ENCODE measurements at places on chromosomes 2 and 18.

DNA sequence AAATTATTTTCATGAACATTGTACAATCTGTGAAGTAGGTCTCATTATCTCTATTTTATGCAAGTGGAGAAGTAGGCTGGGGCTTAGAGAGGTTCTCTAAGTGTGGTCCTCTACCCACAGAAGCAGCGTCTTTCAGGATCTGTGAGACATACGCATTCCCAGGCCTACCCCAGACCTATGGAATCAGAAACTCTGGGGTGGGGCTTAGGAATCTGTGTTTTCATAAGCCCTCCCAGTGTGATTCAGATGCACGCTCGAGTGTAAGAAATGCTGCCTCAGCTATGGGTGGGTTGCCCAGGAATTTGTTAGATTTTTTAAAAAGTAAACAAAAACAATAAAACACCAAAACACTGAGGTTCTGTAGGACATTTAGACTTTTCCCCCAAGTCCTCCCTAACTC, 14.8 kb upstream of the ZAP70 start:
- no peak for DNase-seq

DNA sequence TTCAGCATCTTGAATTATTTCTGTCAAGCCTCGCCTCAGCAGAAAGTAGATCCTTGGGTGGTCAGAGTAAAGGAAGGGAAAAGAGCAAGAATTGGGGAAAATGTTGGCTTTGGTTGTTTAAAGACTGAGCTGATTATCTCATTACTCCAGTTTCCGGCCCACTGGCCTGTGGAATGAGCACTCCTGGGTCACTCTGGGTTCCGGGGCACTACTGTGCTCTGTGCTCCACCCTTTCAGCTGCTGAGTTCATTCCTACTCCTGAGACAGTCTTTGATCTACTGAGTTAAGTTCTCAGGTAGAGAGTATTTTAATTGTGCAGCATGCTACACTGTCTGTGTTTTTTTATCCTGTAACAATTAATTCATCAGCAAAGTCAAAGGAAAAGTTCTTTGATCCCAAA, 427.7 kb downstream of the CDH2 start:
- DNase-seq, result no peak

DNA sequence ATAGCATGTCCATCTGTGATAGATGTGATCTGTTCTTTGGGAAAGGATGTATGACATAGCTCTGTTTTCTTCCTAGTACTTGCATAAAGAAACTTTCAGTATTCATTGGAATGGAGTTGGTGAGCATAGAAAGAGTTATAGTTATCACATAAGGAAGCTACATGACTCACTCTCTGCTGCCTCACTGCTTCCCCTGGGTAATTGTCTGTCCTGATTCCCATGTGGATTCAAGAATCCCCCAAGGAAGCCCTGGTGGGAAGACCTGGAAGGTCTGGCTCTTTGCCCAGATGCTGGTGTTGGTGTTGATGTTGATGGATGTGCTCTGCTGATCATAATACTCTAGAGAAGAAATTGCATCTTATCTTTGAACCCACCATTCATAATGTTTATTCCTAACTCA, 60.6 kb downstream of the PTPN4 start:
- DNase-seq, result no peak

- no peak for DNase-seq
Observed at GRCh38 chr2:130369311-130369964, 13.6 kb downstream of the PTPN18 start.

GRCh38 chr2:163291790-163292189, 444.0 kb downstream of the FIGN start:
- DNase-seq, result no peak

- DNase-seq, result no peak
Observed at GRCh38 chr2:69789175-69789721, 40.2 kb upstream of the GMCL1 start.

GRCh38 chr2:28828382-28828781, 17.7 kb downstream of the SPDYA start:
- no peak for DNase-seq

- DNase-seq, result no peak
Observed at GRCh38 chr2:113039158-113039557, 13.5 kb downstream of the IL36B start.

DNA sequence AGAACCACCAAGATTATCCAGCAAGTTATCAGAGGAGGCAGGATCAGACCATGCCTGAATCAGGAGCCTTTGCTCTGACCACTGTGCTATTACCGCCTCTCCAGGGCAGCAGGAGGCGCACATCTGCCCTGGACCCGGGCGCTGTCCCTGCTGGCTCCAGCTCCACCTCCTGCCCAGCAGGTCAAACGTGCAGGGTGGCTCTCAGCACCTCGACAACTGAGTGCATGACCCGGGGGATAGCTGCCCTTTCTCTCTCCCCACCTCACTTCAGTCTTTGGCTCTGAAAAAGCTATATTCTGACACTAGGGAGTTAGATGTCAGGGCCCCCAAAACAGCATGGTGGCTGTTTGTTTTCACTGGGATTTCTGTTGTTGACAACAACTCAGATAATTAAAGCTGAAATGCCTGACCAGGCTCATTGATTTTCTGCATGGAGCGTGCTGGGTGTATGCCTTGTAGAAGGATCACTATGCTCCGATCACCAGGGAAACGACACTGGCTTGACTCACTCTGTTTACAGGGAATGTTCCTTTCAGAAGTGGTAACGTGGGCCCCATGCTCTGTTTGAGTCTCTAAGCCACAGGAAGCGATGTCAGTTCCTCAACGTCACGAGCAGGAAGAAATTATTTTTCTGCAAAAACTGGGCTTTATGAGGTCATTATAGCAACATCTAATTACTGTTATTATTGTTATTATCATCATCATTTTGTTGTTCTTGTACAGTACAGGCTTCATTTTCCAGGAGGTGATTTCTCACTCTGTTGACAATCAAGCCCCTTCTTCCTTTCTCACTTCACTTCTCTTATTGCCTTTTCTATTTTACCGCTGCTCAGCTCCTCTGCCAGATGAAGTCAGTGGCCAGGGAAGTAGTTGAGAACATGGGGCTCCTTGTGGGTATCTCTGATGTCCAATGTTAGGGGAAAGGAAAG, 125.6 kb downstream of the PLB1 start:
- DNase-seq, result no peak

DNA sequence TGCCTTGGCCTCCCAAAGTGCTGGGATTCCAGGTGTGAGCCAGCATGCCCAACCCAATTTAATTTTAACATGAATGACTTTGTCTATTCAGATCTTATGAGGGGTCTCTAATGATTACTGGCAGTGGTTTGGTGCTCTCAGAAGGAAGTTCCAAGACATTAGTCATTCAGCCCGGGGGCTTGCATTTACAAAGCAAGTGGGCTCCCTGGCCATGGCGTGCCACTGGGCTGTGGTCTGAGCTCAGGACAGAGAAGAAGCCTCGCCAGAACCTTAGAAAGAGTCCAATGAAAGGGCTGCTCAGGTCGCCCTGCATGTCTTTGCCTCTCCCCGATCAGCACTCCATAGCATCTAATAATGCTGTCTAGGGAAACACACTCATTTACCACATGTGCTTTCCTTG, 182.6 kb upstream of the CHAC2 start:
- no peak for DNase-seq

DNA sequence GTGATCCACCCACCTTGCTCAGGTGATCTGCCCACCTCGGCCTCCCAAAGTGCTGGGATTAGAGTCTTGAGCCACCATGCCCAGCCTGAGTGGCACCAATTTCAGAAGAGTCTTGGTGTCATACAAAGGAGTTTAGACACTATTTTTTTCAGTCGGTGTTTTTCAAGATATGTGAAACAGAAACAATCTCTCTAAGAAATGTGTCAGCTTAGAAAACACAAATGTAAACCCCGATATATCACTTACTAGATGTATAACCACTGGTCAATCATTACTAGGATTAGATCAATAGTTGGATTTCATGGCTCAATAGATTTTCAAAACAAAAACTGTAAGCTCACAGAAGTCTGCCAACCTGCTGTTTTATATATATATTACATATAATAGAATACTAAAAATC, 67.2 kb upstream of the FRZB start:
- DNase-seq, result no peak

Data from NCI-H1930 (cell line).